ENCODE measurements at places on chromosomes 5 and 9.

GRCh38 chr5:14457476-14457875 is 124.1 kb upstream of the OTULINL start:
- no peak for DNase-seq

- no peak for DNase-seq
These were observed 2052.0 kb upstream of the C9orf72 start for GRCh38 chr9:29625292-29625731.

DNA sequence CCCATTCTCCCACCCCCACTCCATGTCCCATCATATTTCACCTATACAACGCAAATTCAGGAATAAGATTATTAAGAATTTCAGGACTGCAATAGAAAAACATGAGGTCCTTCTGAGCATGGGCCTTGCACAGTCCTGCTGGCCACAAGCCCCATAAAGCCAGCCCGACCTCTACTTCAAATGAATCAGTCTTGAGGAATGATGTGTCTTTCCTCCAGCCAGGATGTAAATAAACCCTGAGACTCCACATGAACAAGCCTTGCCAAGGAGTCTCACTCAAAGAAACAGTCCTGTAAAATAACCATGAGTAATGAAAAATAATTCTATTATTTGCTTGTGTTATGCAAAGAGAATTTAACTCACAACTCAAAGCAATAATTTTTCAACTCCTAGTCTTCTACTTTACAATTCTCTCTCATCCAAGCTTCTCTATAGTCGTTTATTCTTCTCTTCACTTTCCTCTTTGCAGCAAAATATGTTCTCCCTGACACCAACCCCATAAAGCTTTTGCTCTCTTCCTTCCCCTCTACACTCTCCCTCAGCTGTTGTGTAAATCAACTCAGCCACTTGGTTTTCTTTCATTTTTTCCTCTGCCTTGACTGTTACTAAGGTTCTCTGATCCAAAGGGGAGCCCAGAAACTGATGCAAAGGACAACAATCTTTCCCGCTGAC is 140.1 kb upstream of the MOCS2 start:
- DNase-seq, result peak; percentile 70

- DNase-seq, result peak; percentile 75
These were observed 101.4 kb downstream of the LPAR1 start for GRCh38 chr9:110936719-110937452.

DNA sequence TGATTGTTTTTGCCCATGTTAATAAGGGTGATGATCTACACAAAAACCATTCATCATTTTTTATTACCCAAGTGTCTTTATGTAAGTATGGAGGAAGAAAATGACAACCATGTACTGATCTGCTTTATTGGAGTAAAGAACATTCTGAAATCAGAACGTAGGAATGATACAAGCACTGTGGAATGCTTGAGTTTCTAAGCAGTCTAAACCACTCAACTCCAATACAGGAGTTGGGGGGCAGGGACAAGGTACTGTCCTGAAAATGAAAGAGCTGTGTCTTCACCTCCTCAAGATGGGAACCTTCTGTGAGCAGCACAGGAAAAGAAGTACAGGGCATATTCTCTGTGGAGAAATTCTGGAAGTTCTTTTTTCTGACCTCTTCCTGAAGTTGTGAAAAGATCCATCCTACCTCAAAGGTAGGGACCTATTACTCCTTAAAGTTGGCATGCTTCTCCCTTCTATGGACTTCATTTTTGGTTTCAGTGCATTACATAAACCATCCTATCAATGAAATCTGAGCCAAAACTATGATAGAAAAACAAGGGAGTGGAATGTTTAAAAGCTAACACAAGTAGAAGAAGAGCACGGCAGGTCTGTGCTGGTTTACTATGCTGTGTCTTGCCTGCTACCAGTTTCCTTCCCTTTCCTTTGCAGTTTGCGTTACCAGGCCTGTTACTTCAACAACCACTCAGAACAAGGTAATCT is 202.6 kb downstream of the SEMA5A start:
- DNase-seq, result no peak

DNA sequence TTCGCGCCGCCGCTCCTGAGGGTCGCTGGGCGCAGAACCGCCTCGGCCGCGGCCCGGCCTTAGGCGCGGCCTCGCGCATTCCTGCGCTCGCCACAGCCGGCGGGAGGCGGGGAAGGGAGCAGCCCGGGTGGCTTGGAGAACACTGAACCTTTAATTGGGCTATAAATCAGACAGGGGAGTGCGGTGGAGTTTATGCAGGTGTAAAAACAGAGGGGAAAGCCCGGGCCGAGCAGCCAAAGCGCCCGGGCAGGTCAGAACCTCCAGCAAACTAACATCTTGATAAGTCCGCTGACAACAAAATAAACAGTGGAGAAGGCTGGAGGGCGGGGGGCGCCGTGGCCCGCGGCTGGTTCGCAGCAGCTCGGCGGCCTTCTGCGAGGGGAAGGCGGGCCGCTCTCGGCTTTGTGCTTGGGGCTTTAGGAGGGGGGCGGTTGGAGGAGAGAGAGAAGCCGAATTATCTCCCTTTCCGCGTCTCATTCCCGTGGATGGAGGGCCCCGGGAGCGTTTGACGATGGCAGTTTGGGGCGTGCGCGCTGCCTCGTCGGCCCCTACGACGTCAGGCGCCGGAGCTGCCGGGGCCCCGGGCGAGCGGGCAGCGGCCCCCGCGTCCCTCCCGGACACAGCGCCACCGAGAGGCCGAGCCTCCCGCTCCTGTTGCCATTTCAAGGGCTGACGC is 11.3 kb downstream of the FOXD1 start:
- DNase-seq, result peak; percentile 32

DNA sequence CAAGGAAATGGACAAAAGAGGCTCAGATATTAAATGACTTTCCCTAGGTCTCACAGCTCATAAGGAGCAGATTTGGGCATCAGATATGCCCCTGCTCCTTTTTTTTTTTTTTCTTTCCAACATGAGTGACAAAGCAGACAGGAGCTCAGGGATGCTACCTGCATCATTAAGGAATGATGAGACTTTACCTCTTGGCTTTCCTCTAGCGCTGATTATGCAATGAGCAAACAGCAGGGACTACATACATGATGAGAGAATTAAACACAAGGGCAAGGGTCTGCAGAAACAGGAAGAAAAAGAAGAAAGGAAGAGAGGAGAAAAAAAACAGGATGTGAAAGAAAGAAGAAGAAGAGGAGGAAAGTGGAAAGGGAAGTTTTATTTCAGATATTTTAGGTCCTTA is 179.9 kb downstream of the PPP2R2B start:
- no peak for DNase-seq

GRCh38 chr5:83433891-83434290 is 37.7 kb upstream of the VCAN start:
- DNase-seq, result no peak

DNA sequence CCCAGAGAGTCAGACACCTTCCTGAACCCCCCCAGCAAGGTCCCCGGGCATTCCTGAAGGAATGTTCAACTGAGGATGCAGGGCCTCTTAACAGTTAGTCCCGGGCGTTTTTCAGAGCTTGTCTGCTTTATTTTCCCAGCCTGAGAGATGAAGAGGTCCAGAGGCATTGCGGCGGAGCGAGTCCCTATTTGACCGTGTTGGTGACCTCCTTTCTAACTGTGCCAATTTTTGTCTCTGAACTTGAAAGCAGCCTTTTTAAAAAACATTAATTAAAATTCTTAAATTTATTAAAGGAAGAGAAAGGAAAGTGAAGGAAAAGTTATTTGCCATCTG is 433 bp upstream of the PTAR1 start:
- DNase-seq, result no peak

- DNase-seq, result no peak
These were observed 137.4 kb downstream of the SCAMP1 start for GRCh38 chr5:78497573-78498533.

DNA sequence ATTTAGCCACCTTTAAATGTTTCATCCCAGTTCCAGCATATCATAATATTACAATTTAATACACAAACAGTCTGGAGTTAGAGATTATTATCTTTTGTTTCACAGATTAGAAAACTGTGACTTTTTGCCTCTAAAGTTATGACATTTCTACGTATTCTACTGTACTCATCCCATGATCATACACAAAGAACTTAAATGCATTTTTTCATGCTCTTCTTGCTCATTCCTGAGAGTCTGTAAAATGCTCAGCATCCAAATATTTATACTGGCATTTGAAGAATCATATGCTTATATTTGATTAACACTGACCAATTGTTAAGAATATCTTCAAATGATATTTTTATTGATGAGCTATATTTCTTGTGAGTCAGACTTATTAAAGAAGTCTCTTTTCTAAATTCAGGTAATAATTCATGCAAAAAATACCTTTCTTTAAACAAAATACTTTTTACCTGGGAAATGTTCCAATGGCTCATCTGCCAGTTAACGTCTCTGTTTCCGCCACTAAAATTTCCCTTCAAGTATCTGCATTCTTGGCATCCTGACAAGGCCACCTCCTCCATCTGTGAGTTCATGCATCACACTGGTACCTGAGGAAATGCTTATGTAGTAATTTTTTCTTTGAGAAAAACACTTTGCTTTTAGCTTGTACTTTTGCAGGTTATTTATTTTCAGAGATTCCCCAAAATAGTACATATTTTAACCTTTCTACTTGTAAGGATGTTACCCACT is 139.6 kb upstream of the RASA1 start:
- DNase-seq, result no peak

DNA sequence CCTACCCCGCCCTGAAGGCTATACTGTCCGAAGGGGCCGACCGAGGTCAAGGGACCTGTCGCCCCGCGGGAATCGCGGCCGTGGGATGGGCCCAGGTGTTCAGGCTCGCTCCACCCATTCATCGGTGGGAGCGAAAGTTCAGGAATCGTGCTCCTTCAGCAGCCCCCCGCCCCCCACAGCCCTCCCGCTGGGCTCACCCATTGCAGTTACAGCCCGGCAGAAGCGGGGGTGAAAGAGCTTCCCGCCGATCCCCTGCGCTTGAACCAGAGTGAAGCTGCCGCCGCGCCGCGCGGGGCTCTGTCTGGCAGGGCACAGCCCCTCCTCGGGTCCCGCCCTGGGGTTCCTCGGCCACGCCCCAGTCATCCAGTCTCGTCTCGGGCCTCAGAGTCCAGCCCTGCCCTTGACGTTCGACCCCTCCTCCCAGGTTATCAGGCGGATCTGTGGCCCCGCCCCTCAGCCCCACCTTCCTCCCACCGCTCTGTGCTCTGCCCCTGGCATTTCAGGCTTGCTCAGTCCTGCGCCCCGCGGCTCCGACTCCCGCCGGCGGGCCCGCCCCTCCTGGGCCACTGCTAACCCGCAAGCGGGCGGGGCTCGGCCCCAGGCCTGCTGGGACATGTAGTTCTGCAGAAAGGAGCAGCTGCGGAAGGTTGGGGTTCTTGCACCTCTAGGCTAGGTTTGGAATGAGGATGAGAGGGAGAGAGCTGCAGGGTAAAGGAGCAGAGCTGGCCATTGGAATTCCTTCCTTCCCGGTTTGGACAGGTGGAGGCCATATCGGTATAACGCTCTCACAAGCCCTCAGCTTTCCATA is at the start of gene MYORG:
Gene MYORG, minus strand, starts transcription at position 303 of the 808 bp plus-strand sequence. CDS start 3,955 bp downstream, outside the sequence.
- peak; percentile 57 for DNase-seq

GRCh38 chr5:64693636-64694035 is 3.3 kb downstream of the SHISAL2B start:
- DNase-seq, result no peak

DNA sequence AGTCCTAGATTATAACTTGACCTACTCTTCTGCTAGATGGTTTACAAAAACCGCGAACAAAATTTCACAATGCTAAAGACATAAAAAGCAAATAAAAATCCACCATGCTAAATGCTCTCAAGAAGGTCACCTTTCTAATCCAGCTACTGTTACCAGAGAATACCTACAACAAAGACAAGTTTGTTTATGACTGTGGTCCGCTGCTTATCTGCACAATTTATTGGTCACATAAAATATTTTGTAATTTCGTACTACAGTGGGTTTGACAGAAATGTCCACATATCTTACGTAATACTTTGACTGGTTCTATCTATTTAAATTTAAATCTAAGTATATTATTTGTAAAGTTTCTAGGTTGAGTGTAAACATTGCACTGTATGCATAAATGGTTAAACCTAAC is 257.6 kb upstream of the ZNF608 start:
- no peak for DNase-seq

- no peak for DNase-seq
These were observed 217.5 kb upstream of the S1PR3 start for GRCh38 chr9:88773627-88774244.

DNA sequence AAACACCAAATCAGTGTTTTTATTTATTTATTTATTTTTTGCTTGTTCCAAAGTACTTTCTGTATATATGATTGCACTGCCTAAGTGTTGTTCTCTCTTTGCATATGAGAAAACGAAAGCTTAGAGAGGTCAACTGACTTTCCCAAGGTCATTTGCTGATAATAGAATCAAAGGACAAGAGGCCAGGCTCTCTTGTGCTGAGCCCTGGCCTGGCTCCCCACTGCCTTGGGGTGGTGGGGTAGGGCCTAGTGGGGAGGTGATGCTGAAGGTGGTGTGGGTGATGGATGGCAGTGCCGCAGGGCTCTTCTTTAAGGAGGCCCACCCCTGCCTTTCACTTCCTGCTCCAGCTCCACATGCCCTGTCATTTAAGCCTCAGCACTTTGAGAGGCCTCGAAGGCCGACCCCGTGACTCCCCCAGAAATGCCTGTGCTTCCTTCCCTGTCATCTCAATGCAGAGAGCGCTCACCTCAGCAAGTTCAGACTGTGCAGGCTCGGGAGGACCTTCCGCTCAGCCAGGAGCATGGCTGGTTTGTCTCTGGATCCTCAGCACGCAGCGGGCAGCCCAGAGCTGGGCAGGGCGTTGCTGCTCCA is 59.5 kb downstream of the SMIM23 start:
- DNase-seq, result no peak

All from amniotic stem cell (primary cell).